ENCODE measurements at places on chromosomes 16 and 17. TPM values are rescaled to one million over a fixed set of nuclear protein-coding genes. Genes with fewer than 3 reads are reported as not detected.

The PRAC1 gene
- not detected for total RNA-seq

The TMEM238L gene
- total RNA-seq, result 12.4 TPM

The ACE gene
- 7.5 TPM for total RNA-seq

The ANTKMT gene
- 43.2 TPM for total RNA-seq

The PYCARD gene
- 39.6 TPM for total RNA-seq

The MXRA7 gene
- 129 TPM for total RNA-seq

The RAB26 gene
- 0.83 TPM for total RNA-seq

The LHX1 gene
- not detected for total RNA-seq

The CDRT15 gene
- not detected for total RNA-seq

The TEX14 gene
- total RNA-seq, result 0.55 TPM

The MYH4 gene
- not detected for total RNA-seq

The PARD6A gene
- total RNA-seq, result 1.6 TPM

The UMOD gene
- not detected for total RNA-seq

The HES7 gene
- not detected for total RNA-seq

The TMEM88 gene
- total RNA-seq, result 9.9 TPM

The MT4 gene
- total RNA-seq, result not detected

The KRT17 gene
- 223 TPM for total RNA-seq

The NT5C3B gene
- total RNA-seq, result 36.3 TPM

The CDK3 gene
- 10.7 TPM for total RNA-seq

The EFNB3 gene
- total RNA-seq, result 2.3 TPM

The RAMP2 gene
- 41.9 TPM for total RNA-seq

The MAPT gene
- 6.1 TPM for total RNA-seq

The TBX6 gene
- 8.9 TPM for total RNA-seq

All from ureter (tissue), 1 donor.